ENCODE measurements at places on chromosomes 12 and 14. TPM values are rescaled to one million over a fixed set of nuclear protein-coding genes. Genes with fewer than 3 reads are reported as not detected.

PROX2 gene
- not detected for total RNA-seq

GRCh38 chr14:82836256-82836950 is 1302.8 kb upstream of the SEL1L start:
- H3K4me1 ChIP-seq, result no peaks in the 10 kb centered on the region
- no peaks in the 10 kb centered on the region for H3K27me3 ChIP-seq

- no peak overlapping the region for H3K4me3 ChIP-seq
- H3K4me1 ChIP-seq, result peaks cover 69% of the 10 kb centered on the region
- DNase-seq, result no peak
- peak overlapping the region; percentile 83 for H3K27ac ChIP-seq
Observed at GRCh38 chr12:53077030-53077429, 2.2 kb downstream of the SPRYD3 start.

- H3K27me3 ChIP-seq, result no peaks in the 10 kb centered on the region
- no peak overlapping the region for H3K27ac ChIP-seq
- no peak overlapping the region for H3K4me3 ChIP-seq
Observed at GRCh38 chr12:47867495-47867941, 37.3 kb downstream of the VDR start.

Data from vagina (tissue), 2 donors.